Stimulated activated CD4-positive, alpha-beta T cell treated with anti-CD3 and anti-CD28 coated beads, Interleukin-15, amount 100 ng/mL, for 1 hour (primary cell): ENCODE measurements at places on chromosomes 7 and 10.

DNA sequence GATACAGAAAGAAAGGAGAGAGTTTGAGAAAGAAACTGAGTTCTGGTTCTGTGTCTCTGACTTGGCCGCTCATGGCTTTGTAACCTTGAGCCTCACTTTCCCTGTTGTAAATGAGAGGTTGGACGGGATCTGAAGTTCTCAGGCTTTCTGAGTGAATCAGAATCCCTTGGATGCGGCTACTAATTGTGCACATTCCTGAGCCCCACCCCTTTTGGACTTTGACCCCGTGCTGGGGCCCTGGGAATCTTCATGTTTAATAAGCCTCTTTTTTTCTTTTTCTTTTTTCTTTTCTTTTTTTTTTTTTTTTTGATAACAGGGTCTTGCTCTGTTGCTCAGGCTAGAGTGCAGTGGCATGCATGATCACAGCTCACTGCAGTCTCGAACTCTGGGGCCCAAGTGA is 26.9 kb downstream of the SLC25A28 start:
- no peak for DNase-seq

- no peak for DNase-seq
Measured at GRCh38 chr7:131103997-131104396, 223.7 kb upstream of the MKLN1 start.

DNA sequence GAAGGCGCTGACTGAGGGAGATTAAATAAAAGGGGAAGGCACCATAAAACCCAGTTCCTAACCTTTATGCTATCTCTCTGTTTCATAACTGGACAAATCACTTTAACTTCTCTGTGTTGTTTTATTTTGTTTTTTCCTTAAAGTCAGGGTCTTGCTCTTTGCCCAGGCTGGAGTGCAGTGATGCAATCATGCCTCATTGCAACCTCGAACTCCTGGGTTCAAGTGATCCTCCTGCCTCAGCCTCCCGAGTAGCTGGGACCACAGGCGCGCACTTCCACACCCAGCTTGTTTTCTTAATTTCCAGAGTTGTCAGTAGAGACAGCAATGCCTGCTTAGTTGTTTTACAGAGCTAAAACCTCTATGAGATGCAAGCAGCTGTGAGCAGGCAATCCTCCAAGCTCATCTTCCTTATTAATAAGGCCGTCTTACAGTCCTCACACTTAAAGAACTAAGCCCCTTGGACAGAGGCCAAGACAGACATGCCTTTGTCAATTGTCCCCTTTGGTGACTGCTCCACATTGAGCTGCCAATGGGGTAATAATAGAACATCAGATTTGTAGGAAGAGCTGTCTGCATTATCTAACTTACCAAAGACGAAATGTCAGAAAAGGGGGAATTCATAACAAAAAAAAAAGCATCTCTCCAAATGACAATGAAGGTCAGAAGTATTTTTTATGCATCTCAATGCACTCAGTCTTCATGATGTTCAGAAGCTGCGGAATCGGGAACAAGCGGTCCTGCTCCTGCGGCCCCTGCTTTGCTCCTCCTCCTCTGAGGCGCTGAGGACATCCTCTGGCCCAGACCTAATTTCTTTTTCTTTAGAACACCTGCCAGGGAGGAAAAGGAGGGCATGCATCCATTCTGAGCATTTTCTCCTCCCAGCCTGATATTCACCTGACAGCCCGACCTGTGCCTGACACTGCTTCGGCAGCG is 62.7 kb upstream of the RNF32 start:
- DNase-seq = no peak

DNA sequence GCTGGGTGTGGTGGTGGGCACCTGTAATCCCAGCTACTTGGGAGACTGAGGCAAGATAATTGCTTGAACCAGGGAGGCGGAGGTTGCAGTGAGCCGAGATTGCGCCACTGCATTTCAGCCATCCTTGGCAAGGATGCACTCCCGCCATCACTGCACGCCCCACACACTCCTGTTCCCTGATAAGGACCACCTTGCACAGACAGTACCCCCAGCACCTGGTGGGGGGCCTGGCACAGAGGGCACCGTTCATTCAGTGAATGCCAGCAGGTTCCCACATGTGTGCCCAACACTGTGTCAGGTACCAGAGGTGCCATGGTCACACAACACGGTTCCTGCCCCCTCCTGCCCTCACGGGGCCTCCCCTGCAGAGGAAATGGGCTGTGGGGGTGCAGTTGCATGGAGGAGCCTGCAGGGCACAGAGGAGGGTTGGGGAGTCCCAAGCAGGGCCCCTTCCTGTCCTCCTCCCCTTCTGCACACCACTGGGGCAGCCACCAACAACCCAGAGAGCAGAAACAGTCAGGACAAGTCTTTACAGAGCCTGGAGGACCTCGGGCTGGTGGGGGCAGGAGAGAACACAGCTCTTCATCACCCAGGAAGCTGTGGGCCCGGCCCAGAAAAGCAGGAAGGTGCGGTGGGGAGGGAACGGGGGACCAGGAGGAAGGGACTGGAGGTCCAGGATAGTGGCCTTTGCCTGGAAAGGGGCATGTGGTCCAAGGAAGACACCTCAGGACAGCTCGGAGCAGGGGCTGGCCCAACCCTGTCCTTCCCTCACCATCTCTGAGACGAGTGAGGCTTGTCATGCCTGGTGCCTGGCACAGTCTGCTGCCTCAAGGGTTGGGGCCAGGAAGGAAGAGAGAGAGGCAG is 7.1 kb downstream of the CRYGN start:
- no peak for DNase-seq

DNA sequence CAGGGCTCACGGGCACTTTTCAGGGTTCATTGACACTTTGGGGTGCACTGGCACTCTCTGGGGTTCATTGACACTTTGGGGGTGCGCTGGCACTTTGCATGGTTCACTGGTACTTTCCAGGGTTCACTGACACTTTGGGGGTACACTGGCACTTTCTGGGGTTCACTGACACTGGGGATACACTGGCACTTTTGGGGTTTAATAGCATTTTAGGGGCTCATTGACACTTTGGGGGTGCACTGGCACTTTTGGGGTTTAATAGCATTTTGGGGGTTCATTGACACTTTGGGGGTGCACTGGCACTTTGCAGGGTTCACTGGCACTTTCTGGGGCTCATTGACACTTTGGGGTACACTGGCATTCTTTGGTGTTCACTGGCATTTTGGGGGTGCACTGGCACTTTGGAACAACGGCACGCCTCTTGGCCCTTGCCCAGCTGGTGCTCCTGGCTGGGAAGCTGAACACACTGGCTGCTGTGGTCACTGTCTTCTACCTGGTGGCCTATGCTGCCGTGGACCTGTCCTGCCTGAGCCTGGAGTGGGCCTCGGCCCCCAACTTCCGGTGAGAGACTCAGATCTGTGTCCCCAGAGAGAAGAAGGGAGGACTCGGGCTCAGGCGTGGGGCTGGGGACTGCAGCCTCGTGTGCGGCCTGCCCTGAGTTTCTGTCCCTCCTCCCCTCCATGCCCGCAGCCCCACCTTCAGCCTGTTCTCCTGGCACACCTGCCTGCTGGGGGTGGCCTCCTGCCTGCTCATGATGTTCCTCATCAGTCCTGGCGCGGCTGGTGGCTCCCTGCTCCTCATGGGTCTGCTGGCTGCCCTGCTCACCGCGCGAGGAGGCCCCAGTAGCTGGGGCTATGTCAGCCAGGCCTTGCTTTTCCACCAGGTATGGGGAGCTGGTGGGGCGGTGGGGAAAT is 6.2 kb upstream of the TRIP6 start:
- no peak for DNase-seq

DNA sequence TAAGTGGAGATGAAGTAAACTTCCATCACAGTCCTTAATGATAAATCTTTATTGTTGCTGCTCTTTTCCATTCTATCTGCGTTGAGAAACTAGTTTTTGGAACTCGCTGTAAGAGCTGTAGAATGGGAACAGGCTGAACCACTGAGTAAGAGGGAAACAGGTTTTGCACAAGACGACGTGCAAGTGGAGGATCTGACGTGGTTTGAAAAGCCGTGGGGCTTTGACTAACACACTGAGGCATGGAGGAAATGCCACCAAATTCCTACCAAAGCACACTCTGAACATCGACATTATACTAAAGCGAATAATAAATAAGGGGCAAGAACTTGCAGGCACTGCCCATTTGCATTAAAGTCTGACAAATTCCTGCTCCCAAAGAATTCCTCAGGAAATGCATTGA is 160.6 kb downstream of the KLF6 start:
- DNase-seq = no peak

DNA sequence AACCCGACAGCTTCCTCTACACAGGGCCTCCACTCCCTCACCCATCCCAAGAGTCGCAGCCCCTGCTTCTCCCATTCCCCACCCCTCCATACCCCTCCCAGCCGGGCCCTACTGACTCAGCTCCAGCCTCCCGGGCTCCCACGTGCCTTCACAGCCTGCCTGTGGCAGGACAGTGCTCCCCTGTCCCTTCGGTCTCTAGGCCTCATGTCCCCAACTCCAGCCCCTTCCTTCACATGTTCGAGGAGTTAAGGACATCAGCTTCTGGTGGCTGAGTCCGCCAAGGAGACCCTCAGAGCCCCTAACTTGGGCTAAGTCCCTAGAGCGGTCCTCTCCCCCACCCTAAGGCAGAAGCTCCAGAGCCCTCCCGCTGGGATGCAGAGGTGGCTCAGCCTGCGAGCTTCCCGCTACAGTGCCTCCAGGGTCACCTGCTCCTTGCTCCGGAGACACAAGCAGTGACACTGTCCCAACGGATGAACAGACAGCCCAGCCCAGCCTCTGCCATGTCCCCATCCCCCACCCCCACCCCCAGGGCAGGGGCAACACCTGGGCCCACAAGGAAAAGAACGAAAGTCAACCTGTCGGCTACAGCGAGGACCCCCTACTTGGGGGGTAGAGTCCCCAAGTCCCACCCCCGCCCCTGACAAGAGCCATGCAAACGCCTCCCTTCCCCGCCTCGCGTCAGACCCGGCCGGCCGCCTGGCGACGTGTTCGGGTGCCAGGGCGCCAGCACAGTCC is 716 bp downstream of the SMARCD3 start:
- no peak for DNase-seq

- DNase-seq = no peak
Measured at GRCh38 chr7:128099204-128099671, 68.0 kb upstream of the LRRC4 start.

GRCh38 chr10:116324227-116324950 is at the start of gene CCDC172:
CCDC172 (plus strand) TSS chr10:116324448; CDS start chr10:116325012, 564 bp downstream.
- DNase-seq = no peak

- DNase-seq = no peak
Measured at GRCh38 chr7:44294325-44295069, 30.9 kb downstream of the CAMK2B start.

DNA sequence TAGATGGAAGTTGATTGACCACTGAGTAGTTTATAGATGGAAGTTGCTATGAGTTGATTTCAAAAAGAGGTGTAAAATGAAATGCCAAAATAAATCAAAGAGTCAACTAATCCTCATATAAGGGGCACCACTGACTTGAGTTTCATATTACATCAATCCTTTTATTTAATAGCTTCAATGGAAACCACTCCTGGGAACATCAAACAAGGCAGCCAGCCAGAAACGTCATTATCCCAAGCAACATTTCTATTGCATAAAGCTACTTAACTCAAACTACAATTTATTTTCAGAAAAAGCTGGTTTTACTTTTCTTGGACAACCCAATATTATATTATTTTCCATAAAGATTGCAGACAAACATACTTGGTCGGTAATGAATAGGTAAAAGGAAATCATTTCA is 162.1 kb downstream of the TSPAN12 start:
- DNase-seq = no peak

- DNase-seq = no peak
Measured at GRCh38 chr7:108805808-108806397, 236.2 kb downstream of the DNAJB9 start.

GRCh38 chr7:158395780-158396278 is 191.8 kb downstream of the PTPRN2 start:
- DNase-seq = no peak
